ENCODE measurements at places on chromosomes 5 and 9.

DNA sequence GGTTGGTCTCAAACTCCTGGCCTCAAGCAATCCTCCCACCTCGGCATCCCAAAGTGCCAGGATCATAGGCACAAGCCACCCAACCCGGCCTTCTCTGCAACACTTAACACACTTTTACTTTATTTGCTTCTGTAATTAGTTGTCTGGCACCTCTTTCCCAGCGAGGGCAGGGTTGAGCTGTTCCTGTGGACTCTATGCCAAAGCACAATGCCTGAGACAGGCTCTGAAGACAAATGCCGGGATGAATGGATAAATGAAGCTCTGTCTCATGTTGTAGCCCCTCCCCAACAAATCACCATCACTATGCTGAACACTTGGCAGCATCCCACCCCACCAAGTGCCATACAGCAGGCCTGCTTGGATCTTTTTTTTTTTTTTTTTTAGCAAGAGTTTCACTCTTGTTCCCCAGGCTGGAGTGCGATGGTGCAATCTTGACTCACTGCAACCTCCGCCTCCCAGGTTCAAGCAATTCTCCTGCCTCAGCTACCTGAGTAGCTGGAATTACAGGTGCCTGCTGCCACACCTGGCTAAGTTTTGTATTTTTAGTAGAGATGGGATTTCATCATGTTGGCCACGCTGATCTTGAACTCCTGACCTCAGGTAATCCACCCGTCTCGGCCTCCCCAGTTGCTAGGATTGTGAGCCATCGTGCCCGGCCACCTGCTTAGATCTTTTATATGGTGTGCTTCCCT, 21.3 kb downstream of the GPX3 start:
- DNase-seq: no peak

- no peak for DNase-seq
Observed at GRCh38 chr9:3900673-3901318, 375.0 kb upstream of the RFX3 start.

GRCh38 chr9:34508463-34508862, 14.3 kb downstream of the ENHO start:
- DNase-seq: no peak

DNA sequence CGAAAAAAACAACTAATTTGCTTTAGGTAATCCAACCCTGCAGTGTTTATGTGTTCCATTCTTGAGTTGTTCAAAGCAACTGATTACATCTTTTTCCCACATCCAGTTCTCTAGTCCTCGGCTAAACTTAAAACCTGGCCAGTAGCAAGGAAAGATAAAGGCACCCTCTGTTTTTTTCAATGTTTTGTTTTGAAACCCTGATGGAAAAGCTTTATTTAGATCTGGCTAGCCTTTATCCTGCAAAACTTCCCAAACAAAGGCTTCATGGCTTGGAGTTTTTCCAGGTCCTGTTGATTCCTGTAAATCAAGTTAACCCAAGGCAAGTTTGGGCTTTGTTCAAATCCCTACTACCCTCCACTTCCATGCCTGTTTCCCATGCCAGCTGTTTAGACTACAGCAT, 105.1 kb downstream of the CEMIP2 start:
- DNase-seq: no peak
